ENCODE measurements at places on chromosomes 6 and 20.

DNA sequence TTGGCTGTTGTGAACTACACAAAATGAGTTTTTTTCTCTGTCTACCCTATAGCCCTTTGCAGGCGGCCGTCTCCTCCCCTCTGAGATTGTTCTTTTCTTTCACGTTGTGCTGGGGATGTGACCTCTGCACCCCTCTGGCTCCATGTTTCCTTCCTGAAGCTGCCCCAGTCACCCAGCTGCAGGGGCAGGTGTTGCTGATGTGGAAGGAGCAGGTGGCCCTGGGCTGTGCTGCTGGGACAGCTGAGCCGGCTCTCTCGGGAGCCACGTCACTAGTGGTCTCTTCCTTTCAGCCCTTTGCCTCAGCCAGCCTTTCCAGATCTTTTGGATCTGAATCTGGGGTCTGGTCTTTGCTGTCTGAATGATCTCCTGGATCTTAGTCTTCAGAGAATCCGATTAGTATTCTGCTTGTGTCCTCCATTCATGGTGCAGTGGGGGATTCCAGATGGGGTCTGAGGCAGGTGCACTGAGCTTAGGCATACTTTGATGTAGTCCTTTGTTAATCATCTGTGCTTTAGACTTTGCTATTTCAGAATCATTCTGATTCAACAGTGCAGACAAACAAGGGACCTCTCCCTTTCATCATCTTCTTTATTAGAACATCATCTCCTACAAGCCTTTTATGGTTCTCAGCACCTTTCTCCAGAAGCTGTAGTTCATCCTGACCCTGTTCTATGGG is 31.4 kb downstream of the TMEM181 start:
- DNase-seq, result no peak

DNA sequence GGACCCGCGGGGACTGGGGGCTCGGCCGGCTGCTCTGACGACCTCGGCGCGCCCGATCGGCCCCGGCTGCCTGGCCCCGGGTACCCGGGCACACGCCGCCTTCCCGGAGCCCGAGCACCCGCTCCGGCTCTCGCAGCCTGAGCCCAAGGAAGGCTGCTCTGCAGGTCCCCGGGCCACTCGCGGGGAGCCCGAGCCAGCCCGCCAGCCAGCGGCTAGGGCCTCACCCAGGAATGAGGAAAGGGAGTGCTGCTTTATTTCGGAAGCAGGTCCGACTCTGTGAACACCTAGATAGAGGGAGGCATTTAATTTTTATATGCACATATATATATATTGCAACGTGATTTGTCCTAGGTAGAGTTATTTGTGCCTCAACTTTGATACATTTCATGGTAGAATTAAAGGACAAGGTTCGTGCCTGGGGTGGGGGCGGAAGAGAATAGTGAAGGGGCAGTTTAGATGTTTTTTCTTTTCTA is 15.5 kb downstream of the FOXA2 start:
- DNase-seq, result no peak

DNA sequence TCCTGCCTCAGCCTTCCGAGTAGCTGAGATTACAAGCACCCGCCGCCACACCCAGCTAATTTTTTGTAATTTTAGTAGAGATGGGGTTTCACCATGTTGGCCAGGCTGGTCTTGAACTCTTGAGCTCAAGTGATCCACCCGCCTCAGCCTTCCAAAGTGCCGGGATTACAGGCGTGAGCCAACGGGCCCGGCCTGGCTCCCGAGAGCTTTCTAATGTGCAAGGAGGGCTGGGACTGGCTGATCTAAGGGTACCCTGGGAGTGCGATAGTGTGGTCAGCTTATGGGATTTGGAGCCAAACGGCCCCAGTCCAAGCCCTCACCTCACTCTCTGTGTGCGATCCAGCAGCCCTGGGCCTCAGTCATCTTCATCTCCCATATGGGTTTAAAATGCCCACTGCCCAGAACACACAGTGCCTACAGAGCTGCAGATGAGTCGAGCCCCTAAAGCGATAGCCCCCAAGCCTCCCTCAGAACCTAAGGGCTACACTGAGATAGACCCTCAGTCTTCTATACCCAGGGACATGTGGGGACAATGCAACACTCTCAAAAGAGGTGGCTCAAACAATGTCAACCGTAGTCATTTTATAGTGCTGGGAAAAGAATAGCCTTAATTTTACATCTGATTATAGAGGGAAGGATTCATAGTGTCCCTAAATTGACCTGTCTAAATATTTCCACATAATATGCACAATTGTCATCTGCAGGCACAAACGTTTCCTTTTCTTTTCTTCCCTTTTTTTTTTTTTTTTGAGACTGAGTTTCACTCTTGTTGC is 50.1 kb downstream of the SSR1 start:
- DNase-seq, result no peak

DNA sequence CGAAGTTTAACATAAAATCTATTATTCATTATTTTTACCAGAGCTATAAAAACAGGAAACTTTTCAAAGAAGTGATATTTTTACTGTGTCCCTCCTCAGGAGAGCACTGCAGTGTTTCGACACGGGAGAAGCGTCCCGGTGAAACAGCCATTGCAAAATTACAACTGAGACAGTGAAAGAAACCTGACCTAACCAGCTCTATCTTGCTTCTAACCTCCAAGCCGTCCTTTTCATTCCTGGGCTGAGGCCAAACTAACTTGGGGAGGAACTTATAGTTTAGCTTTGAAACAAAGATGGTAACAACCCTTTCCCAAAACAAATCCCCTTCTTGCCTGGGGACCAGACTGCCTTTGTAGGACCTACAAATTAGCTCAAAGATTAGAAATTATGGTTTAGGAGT is 79.2 kb downstream of the WDR27 start:
- DNase-seq, result no peak

GRCh38 chr6:8499540-8499939 is 64.2 kb upstream of the SLC35B3 start:
- DNase-seq, result no peak

DNA sequence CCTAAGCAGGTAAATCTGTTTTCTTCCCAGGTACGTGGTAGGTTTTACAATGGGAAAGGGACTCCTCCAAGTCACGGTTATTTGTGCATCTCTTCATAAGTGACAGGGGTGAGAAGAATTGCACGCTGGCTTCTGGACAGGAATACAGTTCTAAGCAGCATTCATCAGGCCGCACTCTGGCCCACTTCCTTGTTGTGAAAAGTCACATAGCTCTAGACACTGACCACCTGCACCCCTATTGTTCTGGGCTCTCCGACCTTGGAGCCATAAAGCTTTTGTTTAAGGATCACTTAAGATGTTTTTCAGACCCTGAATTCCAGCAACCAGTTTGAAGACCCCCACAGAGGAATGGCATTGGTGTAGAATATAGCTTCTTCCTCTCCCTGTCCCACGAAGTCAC is 31.4 kb downstream of the RAMACL start:
- DNase-seq, result no peak

- no peak for DNase-seq
These were observed 155.2 kb downstream of the SCML4 start for GRCh38 chr6:107668743-107669474.

DNA sequence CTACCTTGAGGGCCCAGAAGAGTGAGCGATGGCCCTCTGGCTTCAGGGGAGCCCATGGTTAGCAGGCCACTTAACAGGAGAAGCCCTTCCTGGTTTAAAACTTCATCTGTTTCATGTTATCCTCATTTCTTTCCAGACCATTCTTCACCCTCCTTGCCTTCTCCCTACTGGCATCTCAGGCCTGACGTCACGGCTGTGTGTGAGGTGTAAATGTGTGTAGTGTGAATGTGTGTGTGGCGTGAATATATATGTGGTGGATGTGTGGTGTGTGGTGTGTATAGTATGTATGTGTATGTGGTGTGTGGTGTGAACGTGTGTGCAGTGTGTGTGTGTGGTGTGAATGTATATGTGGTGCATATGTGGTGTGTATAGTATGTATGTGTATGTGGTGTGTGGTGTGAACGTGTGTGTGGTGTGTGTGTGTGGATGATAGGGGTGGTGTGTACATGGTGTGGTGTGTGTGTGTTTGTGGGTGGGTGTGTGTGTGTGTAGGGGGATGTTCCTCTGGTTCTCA is 88.5 kb downstream of the SOD2 start:
- DNase-seq, result no peak

DNA sequence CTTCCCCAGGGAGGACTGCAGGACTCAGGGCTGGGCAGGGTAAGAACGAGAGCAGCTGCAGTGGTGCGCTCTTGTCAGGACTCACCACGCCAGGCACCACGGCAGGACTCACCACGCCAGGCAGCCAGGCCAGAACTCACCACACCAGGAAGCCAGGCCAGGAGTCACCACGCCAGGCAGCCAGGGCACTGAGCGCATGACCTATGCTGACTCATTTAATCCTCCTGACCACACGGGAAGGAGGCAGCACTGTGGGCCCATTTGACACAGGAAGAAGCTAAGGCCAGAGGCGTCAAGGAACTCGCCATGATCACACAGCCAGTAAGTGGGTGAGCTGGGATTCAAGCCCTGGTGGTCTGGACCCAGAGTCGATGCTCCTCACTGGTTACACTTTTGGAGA is 189.3 kb downstream of the PREX1 start:
- DNase-seq, result no peak

Data from AG04450 (cell line).